ENCODE measurements at places on chromosomes 3 and 15.

GRCh38 chr3:99730870-99731269 lies 86.8 kb upstream of the CMSS1 start:
- no peak for DNase-seq

DNA sequence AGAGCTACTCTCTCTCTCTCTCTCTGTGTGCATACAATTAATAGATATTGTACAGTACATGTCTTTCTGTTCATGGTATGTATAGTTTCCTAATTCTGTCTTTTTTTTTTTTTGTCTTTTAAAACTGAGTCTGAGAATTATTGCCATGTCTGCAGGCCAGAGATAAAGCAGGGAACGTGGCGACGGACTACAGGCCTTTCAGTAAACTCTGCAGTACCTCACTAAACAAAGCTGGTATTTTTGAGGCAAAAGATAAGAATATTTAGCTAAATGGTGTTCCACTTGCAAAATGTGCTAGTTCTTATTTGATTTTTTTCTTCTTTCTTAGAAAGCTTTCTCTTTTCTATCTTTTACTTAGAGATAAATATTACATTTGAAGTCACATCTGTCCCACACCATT lies 44.0 kb upstream of the EHHADH start:
- DNase-seq = no peak

- DNase-seq = no peak
Observed at GRCh38 chr3:61812517-61812916, 251.1 kb downstream of the PTPRG start.

DNA sequence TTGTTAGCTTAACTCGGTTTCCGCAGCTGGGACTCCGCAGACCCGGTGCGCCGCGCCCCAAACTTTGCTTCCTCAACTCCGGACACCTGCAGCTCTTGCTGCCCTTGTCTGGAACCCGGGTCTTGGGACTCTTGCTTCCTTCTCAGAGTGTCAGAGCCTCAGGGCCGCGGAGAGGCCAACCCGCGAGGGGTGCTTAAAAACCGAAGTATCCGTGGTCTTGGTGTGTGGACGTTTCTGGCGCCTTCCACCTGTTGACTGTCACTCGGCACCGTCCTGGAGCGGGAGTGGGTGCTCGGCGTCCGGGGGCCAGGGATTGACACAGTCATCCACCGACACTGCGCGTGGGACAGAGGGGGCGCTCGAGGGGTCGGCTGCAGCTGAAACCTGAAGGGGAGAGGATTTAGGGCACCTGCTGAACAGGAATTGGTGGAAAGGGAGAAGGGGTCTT lies 386 bp downstream of the SQOR start:
- DNase-seq = no peak

DNA sequence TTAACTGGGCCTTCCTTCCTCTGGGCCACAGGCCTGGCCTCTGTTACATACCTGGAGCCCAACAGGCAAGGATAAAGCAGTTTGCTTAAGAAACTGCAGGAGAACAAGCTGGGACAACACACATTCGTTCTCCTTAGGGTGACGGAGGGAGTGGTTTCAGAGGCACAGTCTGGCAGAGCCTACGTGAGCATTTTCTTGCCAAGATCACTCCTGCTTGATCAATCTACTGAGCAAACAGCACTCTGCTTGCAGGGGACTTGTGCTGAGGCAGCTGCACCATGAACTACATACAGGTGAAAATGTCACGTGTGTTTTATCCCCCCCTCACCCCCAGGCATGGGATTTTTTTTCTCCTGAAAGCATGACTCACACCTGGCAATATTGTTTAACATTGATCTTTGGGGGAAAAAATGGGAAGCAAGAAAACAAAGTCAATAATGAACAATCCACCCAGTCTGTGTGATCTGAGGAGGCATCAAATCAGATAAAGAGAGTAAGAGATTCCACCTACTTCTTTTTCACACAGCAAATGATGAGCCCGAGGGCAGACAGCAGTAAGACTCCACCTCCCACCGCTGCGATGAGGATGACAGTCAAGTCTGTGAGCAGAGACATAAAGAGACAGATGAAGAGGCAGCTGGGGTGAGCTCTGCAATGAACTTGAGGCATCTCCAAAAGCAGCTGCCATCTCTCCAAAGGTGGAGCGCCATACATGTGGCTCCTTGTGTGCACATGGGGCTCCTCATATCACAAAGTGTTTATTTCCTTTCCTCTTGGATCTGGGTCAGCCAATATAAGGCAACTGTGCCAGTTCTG lies 57.4 kb downstream of the CDCP1 start:
- DNase-seq = no peak

- DNase-seq = no peak
Observed at GRCh38 chr3:3080309-3080708, 29.9 kb downstream of the IL5RA start.

DNA sequence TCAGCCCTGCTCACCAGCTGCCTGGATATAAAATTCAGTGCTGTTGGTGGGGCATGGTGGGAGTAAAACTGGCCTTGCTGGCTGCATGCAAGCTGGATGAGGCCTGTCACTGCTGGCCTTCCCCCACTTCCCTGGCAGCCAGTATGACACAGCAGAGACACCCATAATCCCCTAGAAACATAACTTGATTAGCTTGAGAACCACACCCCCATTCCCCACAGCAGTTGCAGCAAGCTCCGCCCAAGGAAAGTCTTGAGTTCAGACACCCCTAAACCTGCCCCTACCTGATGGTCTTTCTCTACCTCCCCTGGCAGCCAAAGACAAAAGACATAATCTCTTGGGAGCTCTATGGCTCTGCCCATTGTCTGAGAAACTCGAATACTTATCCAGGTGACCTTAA lies 405.1 kb upstream of the NECTIN3 start:
- DNase-seq = no peak

DNA sequence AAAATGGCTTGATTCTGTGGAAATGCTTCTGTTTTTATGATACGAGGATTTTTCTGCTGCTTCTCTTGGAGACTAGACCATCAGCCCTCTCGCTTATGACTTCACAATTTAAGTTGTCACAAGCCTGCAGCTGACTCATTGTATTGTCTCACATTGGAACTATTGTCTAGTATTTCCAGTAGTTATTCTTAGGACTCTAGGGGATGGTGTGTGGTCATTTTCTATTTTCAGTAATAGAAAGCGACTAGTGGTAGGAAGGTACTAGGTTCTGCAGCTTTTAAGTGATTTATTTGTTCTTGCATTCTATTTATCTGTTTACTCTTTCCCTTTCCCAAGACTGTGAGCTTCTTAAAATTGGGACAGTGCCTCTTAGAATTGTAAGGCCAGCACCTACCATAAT lies 66.3 kb upstream of the CRTC3 start:
- DNase-seq = no peak

DNA sequence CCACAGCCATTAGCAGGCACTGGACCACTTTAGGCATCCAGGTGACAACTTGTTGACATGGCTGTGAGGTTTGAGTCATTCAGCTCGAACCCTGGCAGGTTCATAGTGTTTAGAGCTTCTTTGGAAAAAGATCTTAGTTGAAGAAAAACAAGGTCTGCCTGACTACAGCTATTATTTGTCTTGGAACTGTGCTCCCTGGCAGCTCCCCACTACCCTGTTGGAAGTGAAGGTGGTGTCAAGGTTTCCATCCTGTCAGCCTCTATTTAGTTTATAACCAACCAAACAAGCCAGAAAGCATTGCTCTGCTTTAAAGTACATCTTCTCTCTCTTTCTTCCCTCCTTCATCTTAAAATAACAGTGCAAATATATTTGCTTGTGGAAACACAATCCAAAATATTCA lies 56.8 kb downstream of the KAT2B start:
- no peak for DNase-seq

DNA sequence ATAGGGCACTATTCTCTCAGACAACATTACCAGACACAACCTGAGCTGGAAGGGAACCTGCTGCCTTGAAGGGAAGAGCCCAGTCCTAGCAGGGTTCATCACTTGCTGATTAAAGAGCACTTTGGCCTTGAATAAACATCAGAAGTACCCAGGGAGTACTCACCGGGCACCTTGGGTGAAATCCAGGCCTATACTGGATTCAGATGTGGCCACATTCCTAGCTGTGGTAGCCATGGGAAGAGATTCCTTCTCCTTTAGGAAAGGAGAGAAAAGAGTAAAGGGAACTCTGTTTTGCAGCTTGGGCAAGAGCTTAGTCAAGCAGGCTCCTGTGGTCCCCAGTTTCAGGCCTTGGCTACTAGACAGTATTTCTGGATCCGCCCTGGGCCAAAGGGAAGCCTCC lies 195.0 kb downstream of the SPATA16 start:
- DNase-seq = no peak

DNA sequence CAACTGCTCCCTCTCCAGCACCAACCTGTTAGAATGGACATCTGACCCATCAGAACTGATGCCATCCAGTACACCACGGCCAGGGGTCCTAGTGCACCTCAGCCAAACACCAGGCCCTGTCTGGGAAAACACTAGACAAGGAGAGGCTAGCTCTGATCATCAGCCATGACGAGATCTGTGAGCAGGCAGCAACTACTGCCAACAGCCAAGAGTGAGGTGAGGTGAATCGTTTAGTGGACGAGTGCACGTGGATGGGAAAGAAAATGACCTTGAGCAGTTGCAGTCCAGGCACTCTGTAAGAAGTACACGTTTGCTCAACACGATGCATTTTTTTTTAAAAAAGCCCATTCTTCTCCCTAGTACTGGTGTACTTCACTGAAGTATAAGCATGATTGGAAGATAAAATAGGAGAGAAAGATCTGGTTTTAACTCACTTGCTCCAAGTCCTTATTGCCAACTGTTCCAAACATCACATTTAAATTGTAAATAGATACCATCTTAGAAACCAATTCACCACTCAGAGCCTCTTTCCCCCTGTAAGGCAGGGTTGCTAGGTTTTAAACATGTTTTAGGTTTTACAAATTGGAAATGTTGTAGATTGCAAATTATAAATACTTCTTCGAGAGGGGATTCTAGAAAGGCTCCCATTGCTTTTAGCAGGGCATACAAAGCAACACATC lies 5.7 kb downstream of the ST8SIA2 start:
- no peak for DNase-seq

DNA sequence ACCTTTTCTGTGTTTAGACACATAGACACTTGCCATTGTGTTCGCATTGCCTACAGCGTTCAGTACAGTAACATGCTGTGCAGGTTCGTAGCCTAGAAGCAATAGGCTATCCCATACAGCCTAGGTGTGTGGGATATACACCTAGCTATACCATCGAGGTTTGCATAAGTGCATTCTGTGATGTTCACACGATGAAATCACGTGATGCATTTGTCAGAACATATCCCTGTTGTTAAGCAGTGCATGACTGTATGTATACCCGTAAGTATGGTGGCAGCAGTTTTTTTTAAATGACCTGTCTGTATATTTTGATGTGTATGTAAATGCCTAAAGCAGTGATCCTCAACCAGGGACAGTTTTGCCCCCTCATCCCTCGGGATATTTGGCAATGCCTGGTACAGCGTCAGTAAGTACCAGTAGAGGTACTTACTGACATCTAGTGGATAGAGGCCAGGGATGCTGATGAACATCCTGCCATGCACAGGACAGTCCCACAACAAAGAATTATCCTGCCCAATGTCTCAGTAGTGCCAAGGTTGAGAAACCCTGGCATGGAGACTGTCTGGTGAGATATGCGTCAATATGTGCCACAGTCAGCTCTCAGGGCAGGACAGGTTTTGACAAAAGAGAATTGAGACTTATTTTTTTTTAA lies 129.1 kb downstream of the HCN4 start:
- no peak for DNase-seq

GRCh38 chr15:34275154-34275553 lies 50.3 kb downstream of the EMC4 start:
- no peak for DNase-seq

DNA sequence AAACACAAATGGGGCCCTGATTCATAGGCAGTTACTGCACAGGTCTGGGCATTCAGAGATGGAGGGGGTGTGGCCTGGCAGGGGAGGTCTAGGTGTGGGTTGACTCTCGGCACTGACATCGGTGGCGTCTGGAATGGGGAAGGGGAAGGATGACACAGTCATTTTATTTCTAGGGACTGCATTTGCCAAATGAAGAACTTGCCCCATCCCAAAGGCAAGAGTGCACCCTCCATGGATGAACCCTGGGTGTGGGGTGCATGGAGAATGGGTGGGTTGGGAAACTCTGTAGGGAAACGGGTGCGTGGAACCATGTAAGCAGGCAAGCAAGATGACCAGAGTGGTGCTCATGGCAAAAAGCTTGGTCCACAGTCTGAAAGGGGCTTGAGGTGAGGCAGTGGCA lies 24.5 kb downstream of the SLC6A20 start:
- no peak for DNase-seq

- no peak for DNase-seq
Observed at GRCh38 chr3:35200056-35200455, 439.3 kb upstream of the ARPP21 start.

GRCh38 chr15:86654501-86654900 lies 574.8 kb downstream of the AGBL1 start:
- DNase-seq = no peak

DNA sequence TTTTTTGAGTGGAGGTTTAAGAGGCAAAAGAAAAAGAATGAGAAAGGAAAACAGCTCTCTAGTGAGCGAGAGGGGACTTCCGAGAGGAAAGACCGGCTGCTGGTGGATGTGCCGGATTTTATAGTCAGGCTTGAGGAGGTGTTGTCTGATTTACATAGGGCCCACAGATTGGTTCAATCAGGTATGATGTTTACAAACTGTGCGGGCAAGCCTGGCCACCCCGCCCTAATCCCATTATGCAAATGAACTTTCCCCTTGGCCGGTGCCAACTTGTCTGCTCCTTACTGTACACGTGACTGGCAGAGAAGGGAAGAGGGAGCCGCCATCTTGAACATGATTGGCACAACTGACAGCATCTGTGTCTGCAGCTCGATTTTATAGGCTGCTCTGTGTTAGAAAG lies 44.7 kb downstream of the FAM43A start:
- no peak for DNase-seq

DNA sequence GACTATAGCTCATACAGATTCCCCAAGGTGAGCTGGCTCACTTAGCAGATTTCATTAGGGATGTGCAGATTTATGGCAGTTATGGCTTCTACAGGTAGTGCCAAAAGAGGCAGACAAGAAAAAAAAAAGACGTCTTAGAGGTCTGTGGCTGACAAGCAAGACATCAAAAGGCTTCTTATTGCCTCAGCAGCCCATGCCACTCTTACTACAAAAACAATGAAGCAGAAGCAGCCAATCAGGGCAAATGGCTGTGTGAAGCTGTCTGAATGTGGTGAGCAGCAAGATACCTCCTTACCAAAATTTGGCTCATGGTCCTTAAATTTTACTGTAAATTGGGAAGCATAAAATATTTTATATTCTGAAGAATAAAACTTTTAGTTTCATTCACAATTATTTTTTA lies 557.5 kb upstream of the GOLIM4 start:
- DNase-seq = no peak

All from cerebellum (tissue), 4 donors.